Activated T-helper 2 cell treated with anti-CD3 and anti-CD28 coated beads, Interferon-gamma antibody, Interleukin-2, Interleukin-4, amounts not matched to agents 10 μg/mL and 5 μg/mL and 100 μg/mL, durations not matched to agents 14 hours and 24 hours and 36 hours (primary cell): ENCODE measurements at places on chromosomes 3 and 15. TPM values are rescaled to one million over a fixed set of nuclear protein-coding genes. Genes with fewer than 3 reads are reported as not detected.

DNA sequence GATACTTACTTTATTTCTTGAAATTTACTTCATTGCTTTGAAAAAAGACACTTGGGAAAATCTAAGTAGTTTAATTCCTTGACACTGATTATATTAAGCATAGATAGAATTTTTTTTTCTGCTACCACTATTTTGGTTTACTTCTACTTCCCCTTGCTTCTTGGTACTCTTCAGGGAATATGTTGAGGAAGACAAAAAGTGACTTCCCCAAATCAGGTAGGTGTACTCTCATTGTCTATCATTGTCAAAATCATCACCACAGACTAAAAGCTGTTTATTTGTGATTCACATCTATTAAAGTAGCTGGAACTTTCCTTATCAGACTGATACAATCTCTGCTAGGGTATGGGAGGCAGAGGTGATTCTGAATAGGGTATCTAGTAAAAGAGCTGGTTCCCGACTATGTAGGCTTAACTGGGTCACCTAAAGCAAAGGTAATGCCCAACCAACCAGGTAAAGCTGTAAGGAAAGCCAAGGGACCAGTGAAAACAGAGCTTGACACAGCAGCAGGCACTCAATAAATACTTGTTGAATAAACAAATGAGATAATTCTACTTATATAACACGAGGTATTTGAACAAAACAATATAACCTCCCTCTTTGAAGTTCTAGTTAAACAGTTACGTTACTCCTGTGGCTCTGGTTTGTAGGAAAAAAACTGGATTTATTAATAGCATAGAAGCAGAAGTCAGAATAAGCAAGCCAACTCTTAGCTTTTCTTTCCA lies 346.9 kb downstream of the PLCL2 start:
- DNase-seq, result no peak

DNA sequence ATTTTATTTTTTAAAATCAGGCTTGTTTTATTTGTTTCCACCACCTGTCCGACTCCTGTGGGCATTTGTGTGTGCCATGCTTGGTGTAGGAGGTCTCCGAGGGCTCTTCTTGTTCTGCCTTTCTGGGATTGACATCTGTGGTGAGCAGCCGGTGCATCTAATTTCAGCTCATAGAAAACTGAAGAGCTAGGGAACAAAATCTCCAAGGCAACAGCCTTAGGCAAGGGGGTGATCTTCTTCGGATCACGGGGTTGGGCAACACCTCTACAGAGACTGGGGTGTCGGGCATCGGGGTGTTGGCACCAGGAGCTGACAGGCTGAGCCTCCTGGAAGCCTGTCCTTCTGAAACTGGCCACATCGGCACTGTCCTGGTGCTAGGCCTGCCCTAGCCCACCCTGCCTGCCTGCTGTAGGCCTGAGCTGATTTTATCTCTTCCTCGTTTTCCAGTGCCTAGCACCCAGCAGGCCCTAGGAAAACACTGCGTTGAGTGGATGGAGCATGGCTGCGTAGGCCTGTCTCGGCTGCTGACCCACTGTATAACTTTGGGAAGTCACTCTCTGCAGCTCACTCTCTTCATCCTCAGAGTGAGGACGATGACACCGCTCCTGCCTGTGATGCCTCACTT lies 10.3 kb downstream of the CHCHD6 start:
- no peak for DNase-seq

GRCh38 chr3:79019137-79019923 lies 748.5 kb downstream of the ROBO1 start:
- DNase-seq, result no peak

GRCh38 chr3:190865828-190866227 lies 3.3 kb upstream of the GMNC start:
- DNase-seq, result no peak

DNA sequence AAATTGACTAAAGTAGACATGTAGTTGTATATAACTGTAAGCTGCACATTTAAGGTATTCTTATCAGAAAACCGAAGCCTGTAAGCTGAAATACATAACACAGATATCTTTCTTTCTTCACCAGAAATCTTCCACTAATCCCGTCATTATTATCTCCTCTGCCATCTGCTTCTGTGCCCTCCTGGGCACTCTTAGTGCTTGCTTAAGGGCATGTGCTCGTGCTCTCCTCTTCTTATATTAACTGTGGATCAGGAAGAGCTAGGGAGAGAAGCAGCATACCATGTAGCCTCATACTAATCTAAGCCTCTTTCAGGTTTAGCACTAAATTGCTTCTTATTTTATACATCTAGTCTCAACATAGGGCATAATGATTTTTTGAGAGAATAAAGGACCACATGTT lies 60.8 kb downstream of the RIOX2 start:
- DNase-seq, result no peak

DNA sequence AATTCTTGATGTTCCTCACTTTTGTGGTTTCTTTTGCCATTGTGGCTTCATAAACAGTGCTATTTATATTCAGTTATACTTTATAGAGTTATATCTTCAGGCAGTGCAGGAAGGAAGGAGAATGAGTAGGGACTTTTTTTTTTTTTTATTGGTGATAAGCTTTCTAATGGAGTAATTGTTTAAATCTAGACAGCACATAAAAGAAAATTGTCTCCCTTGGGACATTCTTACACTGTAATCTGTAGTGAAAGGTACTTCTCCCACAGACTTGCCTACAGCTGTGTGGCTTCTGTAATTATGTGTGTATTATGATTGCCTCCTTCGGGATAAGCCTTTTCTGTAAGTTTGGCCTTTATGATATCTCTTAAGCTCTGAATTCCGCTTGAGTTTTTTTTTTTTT lies 41.6 kb downstream of the WDR76 start:
- DNase-seq, result no peak

DNA sequence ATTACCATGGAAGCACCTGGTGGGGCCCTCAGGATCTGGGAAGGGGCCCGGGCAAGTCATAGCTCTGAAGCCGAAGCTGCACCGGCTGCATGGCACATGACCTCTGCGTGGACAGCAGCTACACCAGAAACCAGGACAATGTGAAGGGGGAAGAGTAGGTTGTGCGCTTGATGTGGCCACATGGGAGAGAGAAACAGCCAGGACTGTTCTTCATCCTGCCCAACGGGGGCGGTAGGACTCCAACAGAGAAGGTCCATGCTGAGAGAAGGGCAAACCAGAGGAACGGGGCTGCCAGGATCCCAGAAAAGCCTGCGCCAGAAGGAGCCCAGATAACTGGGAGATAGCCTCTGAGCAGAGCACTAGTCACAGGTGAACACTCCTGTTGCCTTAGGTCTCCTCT lies 54.9 kb upstream of the PRR20G start:
- no peak for DNase-seq

- DNase-seq, result no peak
Observed at GRCh38 chr3:82475306-82475705, 713.9 kb upstream of the GBE1 start.

- DNase-seq, result no peak
Observed at GRCh38 chr3:124999897-125000435, 55.8 kb downstream of the HEG1 start.

The CCR3 gene
- not detected in 2 replicates for total RNA-seq

The ANKRD34C gene
- not detected in 2 replicates for total RNA-seq

The PPP1R14D gene
- total RNA-seq, result not detected in 2 replicates

The UROC1 gene
- not detected in 2 replicates for total RNA-seq

The KNG1 gene
- total RNA-seq, result not detected in 2 replicates

The WNT5A gene
- 0.05 TPM in 2 replicates for total RNA-seq

The FANCD2OS gene
- not detected in 2 replicates for total RNA-seq
